ENCODE measurements at places on chromosomes 4 and X.

DNA sequence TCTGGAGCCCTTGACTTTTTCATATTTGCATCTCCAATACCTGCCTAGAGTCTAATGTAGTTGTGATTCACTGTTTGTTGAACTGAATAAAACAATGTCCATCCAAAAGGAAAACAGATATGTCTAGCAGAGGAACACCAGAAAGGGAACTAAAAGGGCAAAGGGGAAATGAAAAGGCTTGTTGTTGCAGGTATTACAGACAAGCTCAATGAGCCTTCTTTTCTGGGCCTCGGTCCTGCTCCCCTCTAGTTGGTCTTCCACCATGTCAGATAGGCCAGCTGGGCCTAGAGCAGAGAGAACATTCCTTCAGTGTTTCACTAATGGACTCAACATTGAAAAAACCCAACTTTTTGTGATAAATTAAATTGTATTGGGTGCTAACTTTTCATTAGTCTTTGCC, 55.4 kb downstream of the ZFX start:
- DNase-seq: no peak

- no peak for DNase-seq
Measured at GRCh38 chr4:5144384-5144783, 93.1 kb downstream of the STK32B start.

GRCh38 chrX:40104630-40104984, 6.8 kb upstream of the BCOR start:
- no peak for DNase-seq

DNA sequence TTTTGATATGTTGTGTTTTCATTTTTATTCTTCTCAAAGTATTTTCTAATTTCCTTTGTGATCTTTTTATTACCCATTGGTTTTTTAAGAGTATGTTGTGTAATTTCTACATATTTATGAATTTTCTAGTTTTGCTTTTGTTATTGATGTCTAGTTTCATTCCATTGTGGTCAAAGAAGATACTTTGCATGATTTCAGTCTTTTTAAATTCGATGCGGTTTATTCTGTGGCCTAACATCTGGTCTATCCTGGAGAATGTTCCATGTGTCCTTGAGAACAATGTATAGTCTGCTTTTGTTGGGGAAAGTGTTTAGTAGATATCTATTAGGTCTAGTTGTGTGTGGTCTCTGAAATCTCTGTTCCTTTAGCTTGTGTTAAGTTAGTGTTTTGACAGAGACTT, 46.2 kb downstream of the PPEF1 start:
- DNase-seq: no peak

DNA sequence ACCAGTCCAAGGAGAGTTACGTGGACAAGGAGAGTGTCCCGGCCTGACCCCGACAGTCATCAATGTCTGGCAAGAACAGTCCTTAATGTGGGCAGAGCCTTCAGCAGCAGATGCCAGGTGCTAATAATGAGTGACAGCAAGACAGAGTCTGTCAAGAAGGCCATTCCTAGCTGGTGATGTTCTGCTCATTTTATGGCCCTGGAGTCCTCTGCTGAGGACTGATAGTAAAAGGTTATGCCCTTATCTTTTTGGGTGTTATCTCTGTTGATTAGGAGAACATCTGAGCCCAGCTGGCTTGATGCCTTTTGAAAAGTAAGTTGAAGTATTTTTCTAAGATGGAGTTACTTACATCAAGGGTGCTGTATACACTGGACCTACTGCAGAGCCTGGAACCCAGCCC, 67.3 kb downstream of the SLC34A2 start:
- DNase-seq: no peak

DNA sequence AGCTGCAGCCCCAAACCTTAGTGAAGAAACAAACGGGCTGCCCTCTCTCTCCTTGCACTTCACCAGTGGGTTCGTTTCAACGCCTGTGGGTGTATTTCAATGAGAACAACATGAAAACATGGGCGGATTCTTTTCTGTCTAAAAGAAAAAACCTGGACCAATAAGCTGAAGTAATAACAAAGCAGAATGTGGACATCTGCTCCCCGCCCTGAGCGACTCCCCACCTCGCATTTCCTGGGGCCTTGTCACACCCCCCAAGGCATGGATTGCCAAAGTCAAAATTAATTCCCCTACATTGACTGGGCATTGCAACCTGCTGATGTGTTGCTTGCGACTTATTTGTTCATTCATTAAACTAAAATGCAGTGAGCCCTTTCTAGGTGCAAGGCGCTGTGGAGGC, 142.9 kb downstream of the BCOR start:
- DNase-seq: no peak

GRCh38 chr4:152038238-152038637, 277.4 kb upstream of the GATB start:
- DNase-seq: peak; percentile 64

DNA sequence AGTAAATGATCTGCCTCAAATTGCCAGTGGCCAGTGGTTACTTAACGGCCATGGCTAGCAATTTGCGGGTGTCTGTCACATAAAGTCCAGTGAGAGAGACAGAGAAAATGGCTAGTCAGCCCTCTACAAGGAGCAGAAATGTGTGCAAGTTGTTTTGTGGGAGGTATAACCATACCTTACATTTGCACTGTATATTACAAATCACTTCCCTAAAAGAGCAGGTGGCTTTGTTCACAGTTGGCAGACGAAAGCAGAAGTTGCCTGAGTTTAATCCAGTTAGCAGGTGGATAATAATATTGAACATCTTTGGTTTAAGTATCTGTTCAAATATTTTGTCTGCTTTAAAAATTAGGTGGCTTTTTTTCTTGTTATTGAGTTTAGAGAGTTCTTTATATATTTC, 15.6 kb downstream of the SRPX start:
- no peak for DNase-seq

- DNase-seq: no peak
Measured at GRCh38 chrX:45007598-45007997, 134.6 kb downstream of the KDM6A start.

DNA sequence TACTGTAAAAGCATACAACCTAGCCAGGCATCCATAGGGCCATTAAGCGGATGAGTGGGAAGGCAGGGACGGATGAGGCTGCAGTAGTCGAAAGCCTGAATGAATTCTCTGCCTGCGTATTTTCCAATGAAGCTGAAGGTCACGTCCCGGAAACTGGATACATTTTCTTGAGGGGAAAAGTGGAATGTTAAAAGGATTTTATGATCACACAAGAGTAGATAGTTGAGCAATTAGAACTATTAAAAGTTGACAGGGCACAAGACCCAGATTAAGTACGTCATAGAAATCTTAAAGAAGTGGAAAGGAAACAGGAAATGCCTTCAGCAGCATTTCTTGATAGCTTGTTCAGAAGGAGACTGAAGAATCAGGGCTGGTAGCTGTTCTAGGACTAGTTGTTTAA, 98.3 kb upstream of the CXXC4 start:
- DNase-seq: no peak

GRCh38 chr4:122516376-122516775, 59.9 kb upstream of the IL2 start:
- DNase-seq: no peak

DNA sequence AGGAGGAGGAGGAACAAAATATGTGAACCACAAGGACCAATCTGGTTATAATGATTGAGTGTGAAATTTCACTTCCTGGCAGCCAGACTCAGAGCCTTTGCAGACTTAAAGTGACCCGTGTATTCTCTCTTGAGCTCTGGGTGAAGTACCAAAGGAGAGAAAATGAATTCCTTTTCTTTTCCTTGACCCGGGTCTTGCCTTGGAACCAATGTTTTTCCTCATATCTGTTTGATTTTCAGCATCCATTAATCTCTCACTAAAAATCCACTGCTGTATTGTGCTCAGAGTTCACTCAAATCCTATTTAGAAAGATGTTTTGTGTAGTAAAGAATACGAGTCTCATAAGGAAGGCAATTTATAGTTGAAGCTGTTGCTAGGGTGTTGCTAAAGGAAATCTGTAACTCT, 78.3 kb upstream of the C1QTNF7 start:
- no peak for DNase-seq

DNA sequence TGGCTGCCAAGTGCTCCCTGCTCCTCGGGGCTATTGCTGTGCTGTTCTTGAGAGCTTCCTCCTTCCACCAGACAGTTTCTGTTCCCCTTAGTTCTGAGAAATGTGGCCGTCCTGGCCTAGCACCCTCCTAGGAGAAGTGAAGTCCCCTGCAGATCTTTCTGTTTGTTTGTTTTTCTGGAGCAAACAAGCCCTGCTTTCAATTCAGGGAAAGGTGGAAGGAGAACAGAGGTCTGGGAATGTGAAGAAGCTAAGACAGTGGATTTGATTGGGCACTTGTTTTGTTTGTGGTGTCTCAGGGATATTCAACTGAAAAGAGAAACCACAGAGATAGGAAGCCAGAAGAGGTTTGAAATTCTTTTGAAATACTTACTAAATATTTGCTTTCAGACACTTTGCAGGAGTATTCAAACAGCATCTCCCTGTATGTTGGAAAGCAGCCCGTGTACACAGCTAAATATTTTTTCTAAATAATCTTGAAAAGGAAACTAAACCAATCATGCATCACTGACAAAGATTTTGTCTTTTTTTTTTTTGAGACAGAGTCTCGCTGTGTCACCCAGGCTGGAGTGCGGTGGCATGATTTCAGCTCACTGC, 36.5 kb upstream of the PPM1K start:
- no peak for DNase-seq

DNA sequence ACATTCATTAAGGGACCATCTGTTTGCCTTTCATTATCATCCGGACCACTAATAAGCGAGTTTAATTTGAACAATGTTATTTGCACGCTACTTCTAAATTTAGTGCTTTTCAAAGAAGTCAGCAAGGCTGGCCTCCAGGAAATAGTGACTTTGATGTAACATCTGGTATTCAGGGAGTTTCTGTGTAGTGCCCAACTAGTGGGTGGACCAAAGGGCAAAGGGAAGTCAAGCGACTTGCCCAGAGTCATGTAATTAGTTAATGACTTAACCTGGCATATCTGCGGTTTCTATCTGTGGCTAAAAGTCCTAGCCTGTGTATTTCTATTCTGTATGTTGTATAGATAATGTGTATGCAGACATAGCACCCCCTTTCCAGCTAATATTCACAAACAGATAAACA, 56.3 kb upstream of the LCORL start:
- no peak for DNase-seq

- peak; percentile 74 for DNase-seq
Measured at GRCh38 chr4:100016191-100016590, 66.1 kb upstream of the H2AZ1 start.

GRCh38 chr4:154973244-154974035, 192.4 kb downstream of the RBM46 start:
- no peak for DNase-seq

DNA sequence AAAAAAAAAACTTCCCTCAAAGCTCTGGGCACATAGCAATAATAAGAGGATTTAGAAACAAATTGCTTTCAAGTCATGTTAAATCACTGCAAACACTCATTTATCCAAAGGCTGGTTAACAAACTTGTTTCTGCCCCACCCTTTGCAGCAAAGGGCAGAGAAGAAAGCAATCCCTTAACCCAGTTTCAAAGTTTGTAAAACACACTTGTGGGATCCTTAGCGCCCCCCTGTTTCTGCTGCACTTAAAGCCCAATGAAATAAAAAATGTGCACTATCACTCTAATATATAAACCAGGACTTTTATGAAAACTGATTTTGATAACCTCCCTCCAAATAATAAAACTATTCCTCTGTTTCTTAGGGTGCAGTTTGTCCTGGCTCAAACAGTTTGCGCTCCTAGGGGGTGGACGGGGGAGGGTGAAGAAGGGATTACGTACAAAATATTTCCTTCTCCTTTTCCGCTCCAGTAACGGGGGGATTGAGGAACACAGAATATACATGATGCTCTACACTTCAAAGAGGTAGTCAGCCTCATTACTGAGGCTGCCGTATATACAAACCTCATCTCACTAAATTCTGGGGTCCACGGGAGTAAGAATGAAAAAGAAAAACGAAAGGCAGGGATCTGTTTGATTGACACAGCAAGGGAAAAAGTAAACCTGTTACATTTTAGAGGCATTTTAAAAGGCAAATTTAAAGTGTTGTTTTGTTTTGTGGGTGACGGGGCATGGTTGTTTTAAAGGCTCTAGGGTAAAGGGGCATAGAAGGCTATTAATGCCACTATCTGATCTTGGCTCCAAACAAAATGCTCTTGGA, 3.1 kb upstream of the PCDH10 start:
- no peak for DNase-seq

DNA sequence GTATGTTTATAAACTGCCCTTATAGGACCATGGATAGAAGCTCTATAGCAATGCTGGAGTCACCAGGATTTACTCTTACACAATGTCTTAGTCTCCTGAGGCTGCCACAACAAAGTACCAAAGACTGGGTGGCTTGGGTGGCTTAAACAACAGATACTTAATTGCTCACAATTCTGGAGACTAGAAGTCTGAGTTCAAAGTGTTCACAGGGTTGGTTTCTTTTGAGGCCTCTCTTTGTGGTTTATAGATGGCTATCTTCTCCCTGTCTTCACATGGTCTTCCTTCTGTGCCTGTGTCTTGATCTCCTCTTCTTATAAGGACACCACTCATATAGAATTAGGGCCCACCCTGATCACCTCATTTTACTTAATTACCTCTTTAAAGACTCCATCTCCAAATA, 2.0 kb upstream of the TRPC3 start:
- DNase-seq: no peak

GRCh38 chr4:552019-552418, 24.1 kb downstream of the TMEM271 start:
- no peak for DNase-seq

GRCh38 chrX:107654872-107655761, 26.8 kb downstream of the PRPS1 start:
- peak; percentile 60 for DNase-seq

DNA sequence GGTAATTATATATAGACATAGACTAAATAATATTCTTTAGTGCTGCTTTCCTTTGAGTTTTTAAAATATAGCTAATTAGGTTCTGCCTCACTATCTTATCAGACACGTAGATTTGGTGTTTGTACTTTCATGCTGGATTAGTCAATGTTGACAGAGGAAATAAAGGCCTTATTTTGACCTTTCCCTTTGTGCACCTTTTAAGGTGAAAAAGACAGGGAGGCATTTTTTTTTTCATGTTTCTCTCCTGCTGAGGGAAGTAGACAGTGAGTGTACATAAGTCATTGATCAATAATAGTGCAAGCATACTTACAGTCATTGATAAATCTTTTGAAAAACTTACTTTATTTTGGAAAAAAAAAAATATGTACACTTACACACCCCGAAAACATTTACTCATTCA, 467.8 kb downstream of the GRXCR1 start:
- DNase-seq: no peak
